Activated CD4-positive, alpha-beta T cell treated with anti-CD3 and anti-CD28 coated beads, Interleukin-2, Interleukin-4, amounts not matched to agents 100 ng/mL and 50 ng/mL, durations not matched to agents 16 hours and 8 hours (primary cell): ENCODE measurements at places on chromosomes 1 and 21.

DNA sequence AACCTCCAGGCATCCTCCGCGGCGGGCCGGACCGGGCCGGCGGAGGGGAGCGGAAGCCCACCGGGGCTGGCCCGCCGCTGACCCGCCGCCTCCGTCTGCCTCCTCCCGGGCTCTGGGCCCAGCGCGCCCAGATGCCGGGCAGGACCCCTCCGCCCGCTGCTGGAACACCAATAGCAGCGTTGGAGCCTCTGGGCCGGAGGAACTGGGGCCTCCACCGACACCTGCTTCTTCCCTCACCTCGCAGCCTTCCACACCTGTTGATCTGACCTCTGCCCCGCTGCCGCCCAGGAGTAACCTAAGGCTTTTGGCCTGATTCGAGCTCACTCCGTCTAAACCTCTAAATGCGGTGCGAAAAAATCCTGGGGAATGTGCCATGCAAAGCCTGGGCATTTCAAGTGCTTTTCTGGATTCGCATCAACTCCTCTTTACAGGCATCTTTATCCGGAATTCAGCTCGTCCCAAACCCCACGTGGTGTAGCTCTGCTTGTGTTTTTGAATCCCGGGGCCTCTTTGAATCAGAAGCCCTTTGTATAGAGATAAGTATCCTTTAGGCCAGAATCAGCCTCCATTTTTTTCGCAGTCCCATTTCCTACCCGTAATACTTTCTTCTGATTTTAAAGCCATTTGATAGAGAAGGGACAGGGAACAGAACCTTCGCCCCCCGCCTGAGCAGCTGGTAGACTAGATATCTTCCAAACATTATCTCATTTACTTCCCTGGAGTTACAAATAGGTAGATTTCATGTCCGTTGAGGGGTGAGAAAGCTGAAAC, 680 bp upstream of the CNN3 start:
- no peak for DNase-seq

- peak; percentile 66 for DNase-seq
Observed at GRCh38 chr1:149962039-149962647, 25.5 kb upstream of the MTMR11 start.

DNA sequence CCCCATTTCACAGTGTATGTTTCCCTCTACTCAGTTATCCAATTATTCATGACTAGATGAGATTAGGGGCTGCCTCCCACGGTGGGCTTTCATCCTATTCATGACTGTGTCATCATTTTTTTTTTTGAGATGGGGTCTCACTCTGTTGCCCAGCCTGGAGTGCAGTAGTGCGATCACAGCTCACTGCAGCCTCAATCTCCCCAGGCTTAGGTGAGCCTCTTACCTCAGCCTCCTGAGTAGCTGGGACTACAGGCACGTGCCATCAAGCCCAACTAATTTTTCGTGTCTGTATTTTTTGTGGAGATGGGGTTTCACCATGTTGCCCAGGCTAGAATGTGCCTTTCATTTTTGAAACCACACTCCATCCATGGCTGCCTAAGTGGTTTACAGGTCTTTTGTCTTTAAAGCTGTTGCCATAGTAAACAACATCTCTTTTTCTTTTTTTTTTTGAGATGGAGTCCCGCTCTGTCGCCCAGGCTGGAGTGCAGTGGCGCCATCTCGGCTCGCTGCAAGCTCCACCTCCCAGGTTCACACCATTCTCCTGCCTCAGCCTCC, 60.0 kb downstream of the PIK3CD start:
- no peak for DNase-seq

DNA sequence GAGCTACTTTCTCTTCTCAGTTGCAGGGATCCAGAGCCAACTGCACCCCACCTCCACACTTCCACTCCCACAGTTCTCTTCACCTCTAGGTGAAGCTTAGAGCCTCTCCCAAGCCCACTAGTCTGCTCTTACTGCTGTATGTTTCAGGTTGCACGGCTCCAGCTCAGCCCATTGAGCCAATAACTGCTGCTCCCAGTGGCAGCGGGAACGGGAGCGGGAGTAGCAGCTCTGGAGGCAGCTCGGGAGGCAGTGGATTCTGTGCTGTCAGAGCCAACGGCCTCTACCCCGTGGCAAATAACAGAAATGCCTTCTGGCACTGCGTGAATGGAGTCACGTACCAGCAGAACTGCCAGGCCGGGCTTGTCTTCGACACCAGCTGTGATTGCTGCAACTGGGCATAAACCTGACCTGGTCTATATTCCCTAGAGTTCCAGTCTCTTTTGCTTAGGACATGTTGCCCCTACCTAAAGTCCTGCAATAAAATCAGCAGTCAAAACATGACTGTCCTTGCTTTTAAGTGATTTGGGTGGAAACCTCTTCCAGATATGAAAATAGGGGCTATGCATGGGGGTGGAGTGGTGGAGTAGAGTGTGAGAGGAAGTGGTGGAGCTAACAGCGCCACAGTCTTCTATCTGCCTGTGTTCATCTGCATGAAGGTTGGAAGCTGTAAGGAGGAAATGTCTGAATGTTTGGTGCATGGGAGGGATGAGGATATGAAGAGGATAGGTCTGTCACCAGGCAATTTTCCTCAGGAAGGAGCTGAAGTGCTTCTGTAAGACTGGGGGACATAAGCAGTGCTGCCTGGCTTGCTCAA, 29.6 kb downstream of the CHIA start:
- DNase-seq, result no peak

- DNase-seq, result no peak
Observed at GRCh38 chr1:109484519-109484975, 842 bp downstream of the ATXN7L2 start.

DNA sequence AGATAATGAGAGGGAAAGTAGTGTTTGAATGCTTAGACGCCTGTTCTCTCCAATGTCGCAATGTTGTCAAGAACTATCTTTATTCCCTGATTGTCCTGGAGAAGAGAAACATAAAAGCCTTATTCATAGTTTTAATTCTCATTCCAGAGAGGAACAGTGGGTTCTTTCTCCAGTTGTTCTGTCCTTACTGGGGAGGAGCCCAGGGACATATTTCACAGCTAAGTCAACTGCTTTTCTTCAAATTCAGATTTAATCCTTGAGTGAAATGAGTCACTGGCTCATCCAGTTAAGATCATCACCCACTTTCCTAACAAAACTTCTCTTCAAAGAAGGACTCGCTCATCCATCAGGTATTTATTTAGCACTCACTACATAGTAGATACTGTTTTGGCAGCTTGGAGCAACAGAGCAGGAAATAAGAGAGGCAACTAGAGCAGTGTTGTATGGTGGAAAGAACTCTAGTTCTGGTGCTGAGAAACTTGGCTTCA, 365.7 kb upstream of the USP24 start:
- no peak for DNase-seq

DNA sequence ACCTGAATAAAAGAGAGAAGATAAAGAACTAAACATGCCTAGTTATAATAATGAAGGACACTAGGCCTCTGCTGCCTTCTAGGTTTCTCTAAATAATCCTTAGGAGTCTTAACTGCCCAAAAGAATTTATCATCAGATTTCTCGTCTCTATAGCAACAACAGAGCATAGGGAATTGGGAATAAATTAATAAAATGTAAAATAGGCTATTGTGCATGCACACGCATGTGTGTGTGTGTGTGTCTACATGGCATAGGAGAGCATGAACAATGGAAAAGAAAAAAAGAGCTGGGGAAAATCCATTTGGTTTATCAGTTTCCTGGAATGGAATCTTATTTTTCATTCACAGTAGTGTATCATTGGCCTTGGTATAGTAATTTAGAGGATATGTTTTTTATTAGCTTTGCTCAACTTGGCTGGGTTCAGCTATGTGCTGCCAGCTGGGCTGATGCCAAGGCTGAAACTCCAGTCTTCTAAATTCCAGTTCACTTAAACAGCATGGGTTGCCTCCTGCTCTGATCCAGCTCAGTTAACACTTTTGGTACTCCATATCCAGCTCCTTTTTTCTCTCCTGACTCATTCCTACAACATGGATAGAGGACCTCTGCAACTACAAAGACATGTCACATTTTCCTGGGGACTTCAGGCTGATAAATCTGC, 80.6 kb upstream of the SLFNL1 start:
- DNase-seq, result no peak

- DNase-seq, result no peak
Observed at GRCh38 chr1:50177994-50178393, 69.3 kb downstream of the ELAVL4 start.

DNA sequence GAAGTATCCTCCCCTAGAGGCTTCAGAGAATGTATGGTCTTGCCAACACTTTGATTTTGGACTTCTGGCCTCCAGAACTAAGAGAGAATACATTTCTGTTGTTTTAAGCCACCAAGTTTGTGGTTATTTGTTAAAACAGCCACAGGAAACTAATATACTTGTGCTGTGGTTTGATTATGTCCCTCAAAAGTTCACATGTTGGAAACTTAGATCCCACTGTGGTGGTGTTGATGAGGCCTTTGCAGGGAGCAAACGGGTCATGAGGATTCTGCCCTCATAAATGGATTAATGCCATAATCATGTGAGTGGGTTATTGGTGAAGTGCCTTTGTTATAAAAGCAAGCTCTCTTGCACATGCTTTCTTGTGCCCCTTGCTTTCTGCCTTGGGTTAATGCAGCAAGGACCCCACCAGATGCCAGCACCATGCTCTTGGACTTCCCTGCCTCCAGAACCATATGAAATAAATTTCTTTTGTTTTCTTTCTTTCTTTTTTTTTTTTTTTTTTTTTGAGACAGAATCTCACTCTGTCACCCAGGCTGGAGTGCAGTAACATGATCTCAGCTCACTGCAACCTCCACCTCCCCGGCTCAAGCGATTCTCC, 157.3 kb downstream of the CLIC6 start:
- DNase-seq, result no peak

DNA sequence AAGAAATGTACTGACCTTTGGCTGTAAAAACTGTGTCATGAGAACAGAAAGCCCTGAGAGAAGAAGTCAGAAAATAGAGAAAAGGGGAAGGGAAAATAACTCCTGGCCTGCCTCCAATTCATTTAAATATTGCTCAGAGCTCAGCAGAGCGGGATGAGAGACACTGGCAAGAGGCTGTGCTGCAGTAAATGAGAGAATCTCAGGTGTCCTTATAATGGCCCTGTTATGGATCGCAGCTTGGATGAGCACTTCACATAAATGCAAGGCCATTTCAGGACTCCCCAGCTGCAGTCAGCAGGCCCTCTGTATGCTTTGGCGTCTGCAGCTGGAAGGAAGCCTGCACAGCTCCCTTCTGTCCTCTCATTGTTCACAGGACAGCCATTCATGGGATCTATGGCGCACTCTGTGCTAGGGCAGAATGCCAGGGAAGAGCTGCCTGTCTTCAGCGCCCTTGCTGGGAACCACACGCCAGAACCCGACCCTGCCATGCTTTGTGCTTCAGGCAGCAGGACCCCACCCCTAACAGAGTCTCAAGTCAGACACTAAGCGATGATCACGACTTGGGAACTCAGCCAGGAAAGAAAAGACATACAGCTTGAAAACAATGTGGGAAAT, 20.7 kb upstream of the ABCB10 start:
- no peak for DNase-seq

- DNase-seq, result no peak
Observed at GRCh38 chr1:202585590-202585933, 124.7 kb downstream of the SYT2 start.

- DNase-seq, result no peak
Observed at GRCh38 chr1:36663772-36664430, 181.2 kb upstream of the CSF3R start.

DNA sequence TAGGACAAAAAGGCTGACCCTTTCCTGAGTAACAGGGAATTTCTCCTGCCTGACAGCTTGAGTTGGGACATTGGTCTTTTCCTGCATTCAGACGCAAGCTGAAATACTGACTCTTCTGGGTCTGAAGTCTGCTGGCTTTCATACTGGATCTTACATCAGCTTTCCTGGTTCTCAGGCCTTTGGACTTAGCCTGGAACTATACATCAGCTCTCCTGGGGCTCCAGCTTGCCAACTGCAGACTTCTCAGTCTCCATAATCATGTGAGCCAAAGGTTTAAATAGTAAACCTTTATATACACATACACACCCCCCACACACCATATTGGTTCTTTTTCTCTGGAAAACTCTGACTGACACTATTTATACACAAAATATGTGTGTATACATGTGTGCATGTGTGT, 59.0 kb upstream of the KCND3 start:
- DNase-seq, result no peak

DNA sequence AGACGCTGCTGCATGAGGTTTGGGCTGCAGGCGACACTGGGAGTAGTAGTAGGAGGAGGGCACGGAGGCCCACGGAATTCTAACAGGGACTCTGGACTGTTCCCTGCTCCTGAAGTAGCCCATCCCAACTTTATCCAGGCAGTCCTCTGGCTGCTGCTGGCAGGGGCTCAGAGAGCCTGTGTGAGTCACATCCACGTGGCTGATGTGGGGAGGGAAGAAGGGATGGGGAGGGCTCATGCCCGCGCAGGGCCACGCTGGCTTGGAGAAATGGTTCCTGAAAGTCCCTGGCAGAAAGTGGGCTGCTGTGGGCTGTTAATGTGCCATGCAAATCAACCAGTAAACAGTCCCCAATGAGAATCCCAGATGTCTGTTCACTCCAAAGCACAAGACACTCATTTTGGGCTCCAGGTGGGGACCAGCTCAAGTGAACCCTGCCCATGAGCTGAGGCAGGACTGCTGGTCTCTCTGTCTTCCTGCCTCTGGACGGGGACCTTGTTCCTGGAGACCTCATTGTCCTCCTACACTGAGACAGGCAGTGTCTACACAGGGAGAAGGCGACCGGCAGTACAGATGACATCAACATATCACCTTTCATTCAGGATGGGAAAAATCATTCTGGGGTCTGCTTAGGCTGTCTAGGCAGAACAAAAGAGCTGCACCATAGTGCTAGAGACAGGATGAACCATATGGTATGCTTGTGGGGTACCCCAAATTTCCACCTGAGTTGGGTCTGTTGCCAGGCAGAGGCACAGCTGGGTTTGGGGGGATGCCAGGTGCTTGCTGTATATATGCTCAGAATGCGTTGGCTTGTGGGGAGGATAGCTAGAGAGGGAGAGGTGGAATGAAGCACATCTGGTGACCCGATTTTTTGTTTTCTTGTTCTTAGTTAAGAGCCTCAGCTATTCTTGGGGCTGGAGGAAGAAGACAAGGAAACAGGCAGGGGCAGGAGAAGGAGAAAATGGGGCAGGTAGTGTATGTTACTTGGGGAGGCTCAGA, 57.9 kb upstream of the FMOD start:
- DNase-seq, result no peak

GRCh38 chr21:35079181-35079580, 30.1 kb upstream of the RUNX1 start:
- DNase-seq, result no peak

DNA sequence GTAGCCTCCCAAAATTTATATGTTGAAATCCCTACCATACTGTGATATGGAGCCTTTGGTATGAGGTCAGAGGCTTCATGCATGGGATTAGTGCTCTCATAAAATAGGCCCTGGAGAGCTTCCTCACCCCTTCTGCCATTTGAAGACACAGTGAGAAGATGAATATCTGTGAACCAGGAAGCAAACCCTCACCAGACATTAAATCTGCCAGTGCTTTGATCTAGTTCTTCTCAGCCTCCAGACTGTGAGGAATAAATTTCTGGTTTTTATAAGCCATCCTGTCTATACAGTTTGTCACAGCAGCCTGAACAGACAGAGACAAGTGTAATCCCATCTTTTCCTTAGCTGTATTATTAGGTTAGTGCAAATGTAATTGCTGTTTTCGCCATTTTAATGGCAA, 88.4 kb downstream of the OLFML2B start:
- DNase-seq, result no peak
